ENCODE measurements at places on chromosomes 16 and 17. TPM values are rescaled to one million over a fixed set of nuclear protein-coding genes. Genes with fewer than 3 reads are reported as not detected.

GDPD1 gene
- 0.88 TPM for polyA plus RNA-seq

CASKIN2 gene
- not detected for polyA plus RNA-seq

KDM6B gene
- 1.7 TPM for polyA plus RNA-seq

CHST4 gene
- polyA plus RNA-seq: not detected

DNA sequence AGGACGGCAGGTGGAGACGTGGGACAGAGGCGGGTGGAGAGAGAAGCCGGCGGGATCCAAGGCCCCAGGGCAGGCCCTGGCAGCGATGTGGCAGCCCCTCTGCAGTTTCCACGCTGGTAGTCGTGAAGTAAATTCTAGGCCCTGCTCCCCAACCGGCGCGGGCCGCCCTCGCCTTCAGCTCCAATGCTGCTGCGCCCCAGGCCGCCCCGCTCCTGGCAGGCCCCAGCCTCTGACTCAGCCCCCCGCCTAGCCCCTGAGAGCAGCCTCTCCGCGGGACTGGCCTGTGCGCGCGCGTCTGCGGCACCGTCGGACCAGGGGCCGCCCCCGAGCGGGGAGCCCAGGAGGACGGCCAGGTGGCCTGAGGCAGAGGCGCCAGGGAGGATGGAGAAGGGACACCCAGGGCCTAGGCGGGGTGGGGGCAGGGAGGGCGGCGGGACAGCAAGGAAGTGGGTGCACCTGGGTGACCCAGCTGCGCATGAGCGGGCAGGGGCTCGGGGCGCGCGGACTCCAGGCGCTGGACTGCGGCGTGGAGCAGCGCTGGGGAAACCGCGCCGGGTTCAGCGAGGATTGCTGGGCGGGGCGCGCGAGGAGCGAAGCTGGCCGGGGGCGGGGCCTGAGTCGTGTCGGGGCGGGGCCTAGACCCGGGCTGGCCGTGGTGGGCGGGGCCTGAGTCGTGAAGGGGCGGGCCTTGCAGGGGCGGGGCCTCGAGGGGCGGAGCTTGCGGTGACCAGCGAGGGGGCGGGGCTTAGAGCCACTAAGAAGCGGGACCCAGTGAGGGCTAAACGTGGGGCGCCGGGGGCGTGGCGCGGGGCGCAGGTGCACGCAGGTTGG, 29.6 kb downstream of the ZNF778 start:
- DNase-seq: peak; percentile 91
- no peak overlapping the region for H3K4me3 ChIP-seq
- no peak overlapping the region for H3K27ac ChIP-seq

DNA sequence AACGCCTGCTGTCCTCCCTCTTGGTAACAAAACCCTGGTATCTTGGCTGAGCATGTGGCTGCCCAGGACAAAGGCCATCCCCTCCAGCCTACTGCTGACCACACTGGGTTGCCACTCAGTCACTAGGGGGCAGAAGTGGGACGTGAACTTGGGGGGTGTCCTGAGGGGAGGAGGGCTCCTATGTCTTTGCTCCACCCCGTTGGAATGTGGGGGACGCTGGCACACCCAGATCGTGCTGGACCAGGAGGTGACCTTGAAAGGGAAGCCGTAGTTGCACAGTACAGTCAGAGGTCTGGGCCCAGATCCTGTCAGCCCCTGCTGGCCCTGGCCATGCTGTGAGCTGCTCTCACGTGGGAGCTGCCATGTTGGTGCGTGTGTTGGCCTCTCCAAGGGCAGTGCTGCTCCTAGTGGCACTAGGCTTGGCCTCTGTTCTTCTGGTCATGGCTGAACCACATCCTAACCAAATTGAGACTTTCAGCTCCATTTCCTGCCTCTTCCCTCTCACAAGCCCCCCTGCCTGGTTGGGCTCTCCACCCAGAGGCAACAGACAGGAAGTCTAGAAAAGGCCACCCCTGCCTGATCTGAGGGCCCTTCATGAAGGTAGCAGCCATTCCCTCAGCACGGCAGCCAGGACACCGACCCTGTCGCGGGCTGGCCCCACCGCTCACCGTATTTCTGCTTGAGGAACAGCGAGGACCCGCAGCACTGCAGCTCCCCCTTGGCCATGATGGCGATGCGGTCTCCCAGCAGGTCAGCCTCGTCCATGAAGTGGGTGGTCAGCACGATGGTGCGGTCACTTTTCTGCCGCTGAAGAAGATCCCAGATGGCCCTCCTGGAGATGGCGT, 29.0 kb upstream of the RNPS1 start:
- H3K4me3 ChIP-seq: no peak overlapping the region
- H3K27me3 ChIP-seq: no peaks in the 10 kb centered on the region
- DNase-seq: no peak
- H3K36me3 ChIP-seq: no peaks in the 10 kb centered on the region
- no peak overlapping the region for H3K27ac ChIP-seq
- no peaks in the 10 kb centered on the region for H3K4me1 ChIP-seq

- no peaks in the 10 kb centered on the region for H3K27me3 ChIP-seq
- H3K36me3 ChIP-seq: no peaks in the 10 kb centered on the region
- no peaks in the 10 kb centered on the region for H3K4me1 ChIP-seq
- no peak overlapping the region for H3K27ac ChIP-seq
- no peak for DNase-seq
Measured at GRCh38 chr17:40872416-40872815, 5.4 kb upstream of the KRT12 start.

OTOP3 gene
- polyA plus RNA-seq: not detected

- no peak overlapping the region for H3K4me3 ChIP-seq
- no peak overlapping the region for H3K27ac ChIP-seq
- H3K27me3 ChIP-seq: no peaks in the 10 kb centered on the region
- H3K4me1 ChIP-seq: peaks cover 6% of the 10 kb centered on the region
Measured at GRCh38 chr17:67212231-67212630, 32.8 kb downstream of the HELZ start.

GRCh38 chr16:87234601-87235000, 82.6 kb downstream of the C16orf95 start:
- H3K4me1 ChIP-seq: peaks cover 7% of the 10 kb centered on the region
- no peaks in the 10 kb centered on the region for H3K27me3 ChIP-seq
- H3K36me3 ChIP-seq: no peaks in the 10 kb centered on the region
- no peak for DNase-seq

KRT24 gene
- not detected for polyA plus RNA-seq

GRCh38 chr17:5249615-5250014, 15.0 kb upstream of the SCIMP start:
- H3K27me3 ChIP-seq: no peaks in the 10 kb centered on the region
- no peaks in the 10 kb centered on the region for H3K36me3 ChIP-seq
- no peak overlapping the region for H3K27ac ChIP-seq
- DNase-seq: peak; percentile 73
- no peak overlapping the region for H3K4me3 ChIP-seq

- H3K4me1 ChIP-seq: no peaks in the 10 kb centered on the region
- no peak for DNase-seq
- H3K27me3 ChIP-seq: no peaks in the 10 kb centered on the region
- H3K27ac ChIP-seq: no peak overlapping the region
- no peak overlapping the region for H3K4me3 ChIP-seq
Measured at GRCh38 chr17:60665602-60666001, 12.0 kb upstream of the BCAS3 start.

DNA sequence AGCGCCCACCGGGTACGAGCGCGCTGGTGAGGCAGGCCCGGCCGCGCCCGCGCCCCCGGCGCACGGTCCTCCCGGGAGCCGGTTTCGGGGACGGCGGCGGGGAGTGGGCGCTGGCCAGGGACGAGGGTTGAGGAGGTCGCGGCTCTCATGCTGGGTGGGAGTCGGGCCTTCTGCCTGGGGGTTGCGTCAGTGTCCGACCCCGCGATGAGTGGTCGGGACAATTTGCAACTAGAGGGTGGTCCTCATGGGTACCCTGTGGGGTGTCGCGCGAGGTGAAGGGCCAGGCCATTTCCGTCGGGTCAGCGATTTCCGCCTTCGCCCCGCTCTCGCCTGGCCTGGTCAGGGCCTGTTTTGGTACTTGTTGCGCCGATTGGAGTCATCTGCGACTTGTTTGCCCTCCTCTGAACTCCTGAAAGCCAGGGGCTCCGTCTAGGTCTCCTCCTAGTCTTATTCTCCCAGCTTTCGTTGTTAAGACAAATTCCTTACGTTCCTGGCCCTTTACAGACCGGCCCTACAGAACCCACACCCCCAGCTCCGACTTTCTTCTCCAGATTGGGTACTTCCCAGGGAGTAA, 14.9 kb downstream of the NAA60 start:
- H3K36me3 ChIP-seq: no peaks in the 10 kb centered on the region
- H3K27me3 ChIP-seq: no peaks in the 10 kb centered on the region
- H3K4me1 ChIP-seq: peaks cover 53% of the 10 kb centered on the region
- H3K4me3 ChIP-seq: peak overlapping the region; percentile 79
- H3K27ac ChIP-seq: peak overlapping the region; percentile 88

- peaks cover 27% of the 10 kb centered on the region for H3K4me1 ChIP-seq
- no peaks in the 10 kb centered on the region for H3K36me3 ChIP-seq
- no peak overlapping the region for H3K4me3 ChIP-seq
- no peak overlapping the region for H3K27ac ChIP-seq
- no peak for DNase-seq
Measured at GRCh38 chr16:85561248-85562092, 51.7 kb upstream of the GSE1 start.

DNA sequence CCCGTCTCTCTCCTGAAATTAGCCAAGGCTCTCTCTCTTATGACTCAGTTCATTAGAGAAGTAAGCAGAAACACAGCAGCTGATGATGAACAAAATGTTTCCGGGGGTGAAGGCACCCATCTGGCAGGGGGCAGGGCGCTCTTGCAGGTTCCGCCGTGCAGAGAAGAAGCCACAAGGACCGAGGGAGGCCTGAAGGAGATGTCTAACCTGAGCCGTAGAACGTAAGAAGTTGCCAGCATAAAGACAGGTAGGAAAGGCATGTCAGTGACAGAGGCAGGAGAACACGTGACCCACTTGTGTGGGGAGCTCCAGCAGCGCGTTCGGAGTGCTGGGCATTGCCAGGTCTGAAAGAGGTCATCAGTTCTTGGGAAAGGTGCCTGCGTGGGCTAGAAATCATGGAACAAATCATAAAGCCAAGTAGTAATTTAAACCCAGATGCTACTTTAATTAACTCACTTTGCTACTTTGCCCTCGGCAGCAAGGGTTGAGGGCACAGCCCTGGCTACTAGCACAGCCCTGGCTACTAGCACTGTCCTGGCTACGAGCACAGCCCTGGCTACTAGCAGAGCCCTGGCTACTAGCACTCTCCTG, 198.6 kb downstream of the RPTOR start:
- H3K4me3 ChIP-seq: no peak overlapping the region
- peaks cover 7% of the 10 kb centered on the region for H3K36me3 ChIP-seq
- no peak overlapping the region for H3K27ac ChIP-seq
- DNase-seq: peak; percentile 44
- H3K4me1 ChIP-seq: peaks cover 12% of the 10 kb centered on the region

DNA sequence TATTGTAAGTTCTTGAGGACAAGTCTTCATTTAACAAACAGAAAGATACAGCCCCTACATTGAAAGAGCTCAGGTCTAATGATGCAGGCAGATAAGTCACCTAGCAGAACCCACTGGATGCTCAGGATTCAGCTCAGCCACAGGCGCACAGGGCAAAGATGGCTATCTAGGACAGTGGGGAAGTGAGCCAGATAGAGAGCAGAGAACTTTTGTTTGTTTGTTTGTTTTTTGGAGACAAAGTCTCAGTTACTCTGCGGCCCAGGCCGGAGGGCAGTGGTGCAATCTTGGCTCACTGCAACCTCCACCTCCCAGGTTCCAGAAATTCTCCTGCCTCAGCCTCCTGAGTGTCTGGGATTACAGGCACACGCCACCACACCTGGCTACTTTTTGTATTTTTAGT, 20.4 kb downstream of the METTL2A start:
- H3K36me3 ChIP-seq: peaks cover 10% of the 10 kb centered on the region
- no peak overlapping the region for H3K4me3 ChIP-seq
- no peaks in the 10 kb centered on the region for H3K4me1 ChIP-seq
- no peaks in the 10 kb centered on the region for H3K27me3 ChIP-seq
- H3K27ac ChIP-seq: no peak overlapping the region
- DNase-seq: no peak

- no peaks in the 10 kb centered on the region for H3K27me3 ChIP-seq
- DNase-seq: no peak
- H3K4me1 ChIP-seq: peaks cover 87% of the 10 kb centered on the region
- H3K36me3 ChIP-seq: no peaks in the 10 kb centered on the region
- H3K4me3 ChIP-seq: peak overlapping the region; percentile 3
Measured at GRCh38 chr17:57604771-57605674, 140.1 kb downstream of the CCDC182 start.

NDRG4 gene
- 0.22 TPM for polyA plus RNA-seq

MT1A gene
- polyA plus RNA-seq: not detected

TANGO6 gene
- polyA plus RNA-seq: 16.6 TPM

DNA sequence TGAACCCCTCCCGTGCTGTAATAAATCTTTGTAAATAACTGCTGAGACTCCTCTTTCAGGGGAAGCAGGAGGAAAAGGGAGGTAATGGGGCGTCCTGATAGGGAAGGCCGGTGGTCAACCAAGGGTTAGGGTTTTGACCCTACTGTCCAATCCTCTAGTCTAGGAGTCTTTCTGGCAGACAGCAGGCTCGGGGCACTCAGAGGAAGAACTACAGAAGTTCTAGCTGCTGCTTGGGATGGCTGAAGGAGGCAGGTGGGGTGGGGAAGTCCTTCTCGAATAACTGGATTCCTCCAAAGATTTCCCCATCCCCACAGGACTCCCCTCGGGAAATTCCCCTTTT, 387 bp upstream of the STARD3 start:
- H3K4me1 ChIP-seq: peaks cover 55% of the 10 kb centered on the region
- H3K27ac ChIP-seq: peak overlapping the region; percentile 97
- DNase-seq: no peak
- H3K36me3 ChIP-seq: no peaks in the 10 kb centered on the region
- no peaks in the 10 kb centered on the region for H3K27me3 ChIP-seq
- H3K4me3 ChIP-seq: peak overlapping the region; percentile 42

LITAFD gene
- not detected for polyA plus RNA-seq

GRCh38 chr17:50956750-50957523, 90.8 kb upstream of the TOB1 start:
- peak; percentile 64 for DNase-seq
- no peaks in the 10 kb centered on the region for H3K27me3 ChIP-seq
- H3K4me1 ChIP-seq: peaks cover 4% of the 10 kb centered on the region
- no peak overlapping the region for H3K4me3 ChIP-seq
- no peaks in the 10 kb centered on the region for H3K36me3 ChIP-seq

DNA sequence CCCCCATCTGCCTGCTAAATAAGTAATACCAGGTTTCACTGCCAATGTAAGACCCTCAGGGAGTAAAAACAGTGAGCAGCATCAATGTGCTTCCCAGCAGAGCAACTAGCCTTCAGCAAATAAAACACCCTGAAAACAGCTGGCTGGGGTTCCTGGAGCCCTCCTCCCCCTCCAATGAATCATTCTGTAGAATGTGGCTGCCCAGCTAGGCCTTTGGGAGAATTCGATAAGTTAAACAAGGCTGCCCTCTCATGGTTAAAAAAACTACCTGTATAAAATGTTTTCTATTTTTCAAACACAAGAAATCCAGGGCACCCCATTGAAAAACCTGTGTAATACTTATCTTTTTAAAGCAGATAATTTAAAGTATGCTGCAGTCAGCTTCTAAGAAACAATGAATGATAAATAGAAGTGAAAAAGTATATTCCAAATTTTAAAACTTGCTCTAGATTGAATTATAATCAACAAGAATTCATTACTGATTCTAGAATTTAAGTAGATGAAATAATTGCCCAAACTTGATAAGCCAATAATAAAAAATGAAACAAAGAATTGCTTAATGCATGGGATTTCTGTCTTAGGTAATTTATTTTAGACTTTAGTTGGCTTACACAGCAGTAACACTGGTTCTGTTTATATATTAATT, 9.4 kb upstream of the TOM1L1 start:
- H3K27ac ChIP-seq: no peak overlapping the region
- no peaks in the 10 kb centered on the region for H3K27me3 ChIP-seq
- no peaks in the 10 kb centered on the region for H3K4me1 ChIP-seq
- no peaks in the 10 kb centered on the region for H3K36me3 ChIP-seq
